ENCODE measurements at places on chromosomes 16 and 17.

GRCh38 chr17:40342504-40343218 lies 21.9 kb downstream of the GJD3 start:
- no peak for DNase-seq

DNA sequence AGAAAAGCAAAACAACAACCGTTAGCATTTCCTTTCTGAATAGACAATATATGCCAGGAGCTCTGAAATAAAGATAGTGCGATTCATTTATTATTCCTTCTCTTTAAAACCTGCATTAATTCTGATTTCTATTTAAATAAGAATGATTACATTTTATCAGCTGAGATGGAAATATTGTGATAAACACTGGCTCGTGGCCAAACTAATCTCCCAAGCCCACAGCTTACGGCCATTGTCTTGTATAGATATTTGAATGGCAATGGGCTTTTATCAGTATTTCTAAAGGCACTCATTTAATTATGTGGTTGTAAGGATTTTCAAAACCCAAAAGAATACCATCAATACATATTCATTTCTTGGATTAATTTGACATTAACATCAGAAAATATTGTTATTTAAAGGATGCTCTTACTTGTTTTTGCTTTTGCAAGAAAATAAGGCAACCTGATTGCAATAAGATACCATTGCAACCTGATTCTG lies 123.7 kb upstream of the IRX5 start:
- no peak for DNase-seq

GRCh38 chr17:13442361-13442760 lies 159.4 kb downstream of the HS3ST3A1 start:
- DNase-seq: no peak

DNA sequence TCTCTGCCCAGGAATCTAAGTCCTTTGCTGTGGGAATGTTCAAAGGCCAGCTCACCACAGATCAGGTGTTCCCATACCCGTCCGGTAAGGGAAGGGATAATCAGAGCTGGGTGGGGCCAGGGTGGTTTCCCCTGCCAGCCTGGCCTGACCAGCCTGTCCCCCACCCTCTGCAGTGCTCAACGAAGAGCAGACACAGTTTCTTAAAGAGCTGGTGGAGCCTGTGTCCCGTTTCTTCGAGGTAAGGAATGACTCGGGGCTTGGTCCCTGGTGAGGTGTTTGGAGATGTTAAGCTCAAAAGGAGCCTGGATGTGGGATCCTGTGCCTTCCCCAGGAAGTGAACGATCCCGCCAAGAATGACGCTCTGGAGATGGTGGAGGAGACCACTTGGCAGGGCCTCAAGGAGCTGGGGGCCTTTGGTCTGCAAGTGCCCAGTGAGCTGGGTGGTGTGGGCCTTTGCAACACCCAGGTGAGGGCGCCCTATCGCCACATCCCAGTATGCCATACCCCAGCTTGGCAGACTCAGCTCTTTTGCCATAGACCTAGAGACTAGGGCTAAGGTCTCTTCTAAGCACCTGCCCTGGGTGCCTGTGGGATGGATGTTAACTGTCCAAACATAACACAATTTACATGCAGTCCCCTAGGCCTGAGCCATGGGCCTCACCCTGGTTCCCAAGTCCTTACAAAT lies 997 bp downstream of the ACADVL start:
- no peak for DNase-seq

GRCh38 chr16:648071-648780 lies 939 bp upstream of the WDR90 start:
- DNase-seq: no peak

DNA sequence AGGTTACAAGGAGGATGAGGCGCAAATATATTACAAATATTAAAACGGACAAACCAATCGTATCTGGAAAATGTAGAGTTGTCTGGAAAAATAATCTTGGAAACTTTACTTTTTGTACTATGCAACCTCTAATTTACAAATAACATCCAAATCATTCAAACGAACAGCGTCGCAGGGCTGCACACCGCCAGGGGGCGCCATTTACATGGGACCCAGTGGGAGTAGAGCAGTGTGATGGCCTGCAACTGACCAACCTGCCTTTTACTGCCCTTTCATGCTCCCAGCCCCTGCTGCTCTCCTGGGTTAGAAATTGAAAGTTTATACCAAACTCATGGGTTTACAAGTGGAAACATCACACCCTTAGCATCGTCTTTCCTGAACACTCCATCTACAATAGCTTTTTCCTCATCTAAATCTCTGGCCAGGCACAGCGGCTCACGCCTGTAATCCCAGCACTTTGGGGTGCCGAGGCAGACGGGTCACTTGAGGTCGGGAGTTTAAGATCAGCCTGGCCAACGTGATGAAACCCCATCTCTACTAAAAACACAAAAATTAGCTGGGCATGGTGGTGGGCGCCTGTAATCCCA lies 10.0 kb downstream of the PITPNC1 start:
- peak; percentile 43 for DNase-seq

DNA sequence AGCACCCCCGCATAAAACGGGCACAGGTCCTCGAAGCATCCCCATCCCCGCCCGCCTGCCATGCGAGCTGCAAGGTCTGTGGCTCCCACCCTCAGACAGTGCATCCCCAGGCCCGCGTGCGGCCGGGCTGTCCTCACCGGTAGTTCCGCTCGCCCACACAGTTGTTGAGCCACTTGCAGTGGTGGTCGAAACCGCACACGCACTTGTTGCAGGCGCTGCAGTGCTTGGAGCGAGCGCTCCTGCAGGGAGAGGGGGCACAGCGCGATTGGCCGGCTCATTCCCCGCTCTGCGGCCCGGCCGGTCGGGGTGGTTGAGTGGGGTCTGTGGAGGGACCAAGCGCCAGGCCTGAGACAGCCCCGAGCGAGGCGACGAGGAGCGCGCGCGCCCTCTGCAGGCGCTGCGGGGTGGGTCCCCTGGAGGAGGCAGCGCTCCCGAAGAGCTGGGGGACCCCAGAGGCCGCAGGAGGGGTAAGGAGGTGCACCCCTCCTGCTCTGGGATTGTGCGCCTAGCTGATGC lies 6.0 kb upstream of the TPPP3 start:
- no peak for DNase-seq

DNA sequence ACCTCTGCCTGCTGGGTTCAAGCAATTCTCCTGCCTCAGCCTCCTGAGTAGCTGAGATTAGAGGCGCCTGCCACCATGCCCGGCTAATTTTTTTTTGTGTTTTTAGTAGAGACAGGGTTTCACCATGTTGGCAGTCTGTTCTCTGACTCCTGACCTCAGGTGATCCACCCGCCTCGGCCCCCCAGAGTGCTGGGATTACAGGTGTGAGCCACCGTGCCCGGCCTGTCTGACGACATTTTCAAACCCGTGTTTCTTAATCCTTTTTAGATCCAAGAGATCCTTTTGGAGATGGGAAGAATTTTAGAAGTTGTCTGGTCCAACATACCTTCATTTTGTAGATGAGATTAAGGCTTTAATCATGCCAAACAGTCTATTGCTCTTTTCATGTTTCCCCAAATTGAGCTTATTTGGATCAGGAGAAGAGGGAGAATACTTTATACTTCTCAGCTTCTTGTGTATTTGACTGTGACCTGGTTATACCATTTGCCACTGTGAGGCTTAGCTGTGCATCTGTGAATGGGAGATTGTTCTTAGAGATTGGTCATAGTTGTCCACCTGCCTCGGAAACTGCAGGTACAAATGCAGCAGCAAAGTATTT lies 25.8 kb downstream of the USP10 start:
- no peak for DNase-seq

- no peak for DNase-seq
Measured at GRCh38 chr17:17724307-17725010, 43.2 kb downstream of the RAI1 start.

GRCh38 chr17:70804161-70804560 lies 634.8 kb downstream of the KCNJ2 start:
- no peak for DNase-seq

GRCh38 chr17:41986634-41987033 lies 20.0 kb downstream of the CNP start:
- no peak for DNase-seq

GRCh38 chr17:913207-913606 lies 66.4 kb downstream of the NXN start:
- DNase-seq: no peak
